Smooth muscle cell of the coronary artery (primary cell): ENCODE measurements at places on chromosomes 16 and 17. TPM values are rescaled to one million over a fixed set of nuclear protein-coding genes. Genes with fewer than 3 reads are reported as not detected.

SLC4A1 gene
- total RNA-seq = not detected in 2 replicates

CCDC137 gene
- total RNA-seq = 3.3 and 7.1 TPM in 2 replicates

HBM gene
- not detected in 2 replicates for total RNA-seq

TRPV3 gene
- total RNA-seq = 0.23 and 1.8 TPM in 2 replicates

ARL17A gene
- total RNA-seq = 1.3 and 2.1 TPM in 2 replicates

CCDC144A gene
- total RNA-seq = 2.3 and 12.0 TPM in 2 replicates

CBLN1 gene
- total RNA-seq = not detected in 2 replicates

DVL2 gene
- total RNA-seq = 56.3 and 89.0 TPM in 2 replicates

BAHCC1 gene
- 1.6 and 3.8 TPM in 2 replicates for total RNA-seq

GINS2 gene
- total RNA-seq = 0.47 and 3.2 TPM in 2 replicates

CEMP1 gene
- total RNA-seq = 0.08 and 0.12 TPM in 2 replicates

TP53TG3C gene
- total RNA-seq = not detected in 2 replicates

PITPNM3 gene
- total RNA-seq = 0.35 and 0.83 TPM in 2 replicates

DBNDD1 gene
- 0.12 and 2.6 TPM in 2 replicates for total RNA-seq

SREBF1 gene
- total RNA-seq = 39.4 and 42.0 TPM in 2 replicates

KRTAP9-1 gene
- not detected in 2 replicates for total RNA-seq

AXIN2 gene
- 2.6 and 5.4 TPM in 2 replicates for total RNA-seq

KRT32 gene
- not detected in 2 replicates for total RNA-seq

KRTAP9-4 gene
- total RNA-seq = not detected in 2 replicates

ANKFN1 gene
- 0.82 TPM in 1 of 2 replicates, not detected in the other for total RNA-seq

MT1F gene
- total RNA-seq = 1.2 TPM in 1 of 2 replicates, not detected in the other

CHD9NB gene
- total RNA-seq = 0.98 and 3.5 TPM in 2 replicates

RNF112 gene
- 1.6 and 6.8 TPM in 2 replicates for total RNA-seq

NEUROD2 gene
- not detected in 2 replicates for total RNA-seq

KRTAP2-3 gene
- total RNA-seq = not detected in 2 replicates

ASGR1 gene
- under 0.01 and 0.68 TPM in 2 replicates for total RNA-seq

CTRL gene
- total RNA-seq = 0.38 TPM in 1 of 2 replicates, not detected in the other

ALOXE3 gene
- total RNA-seq = not detected in 2 replicates

RPL38 gene
- total RNA-seq = 3,835 and 4,379 TPM in 2 replicates

SCNN1B gene
- total RNA-seq = not detected in 2 replicates

OSGIN1 gene
- total RNA-seq = 0.59 and 1.6 TPM in 2 replicates

NOL3 gene
- total RNA-seq = 18.0 and 38.0 TPM in 2 replicates

ZNF821 gene
- 5.3 and 5.6 TPM in 2 replicates for total RNA-seq

TPSD1 gene
- total RNA-seq = not detected in 2 replicates

ZNF287 gene
- 2.2 and 5.3 TPM in 2 replicates for total RNA-seq

MYH2 gene
- total RNA-seq = not detected in 2 replicates

CAMKK1 gene
- 2.3 and 5.6 TPM in 2 replicates for total RNA-seq

TSNAXIP1 gene
- 1.2 and 1.9 TPM in 2 replicates for total RNA-seq

CWC25 gene
- total RNA-seq = 6.6 and 8.1 TPM in 2 replicates

SDR42E1 gene
- total RNA-seq = 0.08 and 0.12 TPM in 2 replicates

CDH3 gene
- total RNA-seq = under 0.01 and 0.15 TPM in 2 replicates

ARL5C gene
- total RNA-seq = not detected in 2 replicates

EVPL gene
- total RNA-seq = not detected in 2 replicates

TMUB2 gene
- total RNA-seq = 22.4 and 30.9 TPM in 2 replicates

PIP4K2B gene
- 38.9 and 90.7 TPM in 2 replicates for total RNA-seq

NOTUM gene
- total RNA-seq = 0.08 TPM in 1 of 2 replicates, not detected in the other

MAPK8IP3 gene
- 31.8 and 51.6 TPM in 2 replicates for total RNA-seq

ANKRD13B gene
- total RNA-seq = 4.0 and 4.4 TPM in 2 replicates

PRKCB gene
- 0.23 and 1.4 TPM in 2 replicates for total RNA-seq

PDE6G gene
- total RNA-seq = 0.23 and 0.35 TPM in 2 replicates

UBN1 gene
- 11.4 and 17.8 TPM in 2 replicates for total RNA-seq

RUNDC3A gene
- 0.08 and 1.1 TPM in 2 replicates for total RNA-seq

PCGF2 gene
- total RNA-seq = 1.5 and 5.3 TPM in 2 replicates

KRT20 gene
- total RNA-seq = not detected in 2 replicates

GP1BA gene
- not detected in 2 replicates for total RNA-seq

IL21R gene
- total RNA-seq = under 0.01 and 1.9 TPM in 2 replicates

YPEL2 gene
- total RNA-seq = 12.9 and 16.2 TPM in 2 replicates

ZNF174 gene
- total RNA-seq = 2.0 and 4.9 TPM in 2 replicates
